ENCODE measurements at places on chromosomes 4 and X.
A peak's percentile ranks its signal among the peaks of the same experiment; 100 is the strongest.

DNA sequence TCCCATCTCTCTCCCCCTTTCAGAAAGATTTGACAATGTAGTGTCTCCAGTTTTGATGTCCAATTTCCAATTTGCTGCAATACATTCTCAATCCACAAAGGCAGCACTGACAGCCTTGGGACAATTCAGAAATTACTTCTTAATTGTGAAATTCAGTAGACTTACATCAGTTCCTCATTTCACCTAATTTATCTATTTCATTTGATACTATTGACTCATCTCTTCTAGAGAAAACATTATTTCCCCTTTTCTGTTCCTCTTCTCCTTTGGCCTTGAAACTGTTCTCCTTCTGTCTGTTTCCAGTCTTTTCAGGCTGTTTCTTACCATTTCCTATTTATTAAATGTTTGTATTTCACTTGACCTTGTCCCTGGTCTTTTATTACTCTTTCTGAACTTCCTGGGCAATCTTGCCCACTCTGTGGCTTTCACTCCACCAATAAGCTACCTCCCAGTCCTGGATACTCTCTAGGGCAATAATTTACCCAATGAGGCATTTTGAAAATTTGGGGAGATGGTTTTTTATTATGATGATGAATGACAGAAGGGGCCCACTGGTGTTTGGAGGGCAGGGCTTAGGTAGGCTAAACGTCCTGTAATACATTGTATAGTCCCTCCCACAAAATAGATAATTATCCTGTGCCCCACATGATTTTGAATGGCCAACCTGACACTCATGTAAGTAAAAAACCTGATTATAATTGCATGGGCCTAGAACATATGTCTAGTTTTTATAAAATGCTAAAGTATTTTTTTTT lies 498.0 kb upstream of the BOD1L1 start:
- DNase-seq: no peak

DNA sequence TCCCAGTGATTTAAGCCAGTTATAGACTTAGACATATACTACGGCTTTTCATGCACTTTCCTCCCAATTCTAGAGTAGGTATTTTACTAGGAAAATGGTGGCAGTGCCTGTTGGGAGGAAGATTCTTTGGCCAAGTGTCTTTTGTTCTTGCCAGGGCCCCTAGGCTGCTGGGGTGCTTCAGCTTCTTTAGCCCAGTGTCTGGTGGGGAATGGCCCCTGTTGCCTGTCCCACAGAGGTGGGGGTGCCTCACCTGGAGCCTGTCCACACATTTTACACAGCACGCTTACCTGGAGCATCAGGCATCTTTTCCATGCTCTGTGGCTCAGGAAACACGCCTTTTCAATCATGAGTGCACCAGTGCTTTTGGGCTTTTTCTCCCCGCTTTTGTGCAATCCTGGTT lies 33.2 kb upstream of the MSANTD1 start:
- DNase-seq: no peak

DNA sequence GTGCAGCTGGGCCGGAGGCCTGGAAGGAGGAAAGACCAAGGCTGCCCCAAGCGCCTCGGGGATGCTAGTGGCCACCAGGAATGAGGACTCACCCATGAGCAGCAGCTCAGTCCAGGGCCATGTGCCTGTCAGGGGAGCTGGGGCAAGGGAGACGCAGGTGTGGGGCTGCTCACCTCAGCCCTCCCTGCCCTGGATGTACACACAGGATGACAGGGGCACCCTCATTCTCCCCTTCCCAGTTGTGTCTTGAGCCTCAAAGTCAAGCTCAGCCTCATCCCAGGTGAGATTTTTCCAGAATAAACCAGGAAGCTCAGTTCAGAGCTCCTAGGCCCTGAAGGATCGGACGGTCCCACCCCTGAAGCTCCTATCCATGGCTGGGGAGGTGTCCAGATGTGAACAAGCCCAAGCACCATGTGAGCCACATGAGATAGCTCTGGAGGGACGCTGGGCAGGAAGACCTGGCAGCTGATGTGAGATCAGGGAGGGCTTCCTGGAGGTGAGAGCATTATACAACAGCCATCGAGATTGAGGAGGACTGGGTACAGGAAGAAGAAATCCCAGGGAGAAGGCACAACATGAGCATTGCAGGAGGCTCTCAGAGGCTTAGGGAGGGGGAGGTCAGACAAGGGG lies 23.0 kb downstream of the HTRA3 start:
- no peak for DNase-seq

DNA sequence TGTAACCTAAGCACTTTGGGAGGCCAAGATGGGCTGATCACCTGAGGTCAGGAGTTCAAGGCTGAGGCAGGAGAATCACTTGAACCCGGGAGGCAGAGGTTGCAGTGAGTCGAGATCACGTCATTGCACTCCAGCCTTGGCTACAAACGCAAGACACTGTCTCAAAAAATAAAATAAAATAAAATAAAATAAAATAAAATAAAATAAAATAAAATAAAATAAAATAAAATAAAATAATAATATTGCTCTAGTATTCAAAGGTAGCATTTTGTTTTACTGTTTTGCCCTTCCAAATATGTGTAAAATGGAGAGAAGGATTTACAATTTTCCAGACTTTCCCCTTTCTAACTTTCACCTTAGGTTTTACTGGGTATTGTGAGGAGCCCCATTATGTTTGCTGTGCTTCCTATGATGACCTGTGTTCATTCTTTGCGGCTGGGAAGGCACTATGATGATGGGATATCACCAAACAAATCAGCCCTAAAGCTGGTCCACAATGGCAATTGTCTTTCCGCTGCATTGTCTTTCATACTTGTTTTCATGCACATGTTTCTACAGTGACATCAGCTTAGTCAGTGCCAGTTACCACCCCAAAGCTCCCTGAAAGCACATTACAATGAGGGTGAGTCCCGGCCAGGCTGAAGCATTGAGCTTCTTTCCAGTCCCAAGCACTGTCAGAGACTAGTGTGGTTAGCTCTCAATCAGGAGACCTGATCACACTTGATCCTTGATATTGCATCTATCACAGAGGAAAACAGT lies 50.8 kb downstream of the DTHD1 start:
- no peak for DNase-seq

DNA sequence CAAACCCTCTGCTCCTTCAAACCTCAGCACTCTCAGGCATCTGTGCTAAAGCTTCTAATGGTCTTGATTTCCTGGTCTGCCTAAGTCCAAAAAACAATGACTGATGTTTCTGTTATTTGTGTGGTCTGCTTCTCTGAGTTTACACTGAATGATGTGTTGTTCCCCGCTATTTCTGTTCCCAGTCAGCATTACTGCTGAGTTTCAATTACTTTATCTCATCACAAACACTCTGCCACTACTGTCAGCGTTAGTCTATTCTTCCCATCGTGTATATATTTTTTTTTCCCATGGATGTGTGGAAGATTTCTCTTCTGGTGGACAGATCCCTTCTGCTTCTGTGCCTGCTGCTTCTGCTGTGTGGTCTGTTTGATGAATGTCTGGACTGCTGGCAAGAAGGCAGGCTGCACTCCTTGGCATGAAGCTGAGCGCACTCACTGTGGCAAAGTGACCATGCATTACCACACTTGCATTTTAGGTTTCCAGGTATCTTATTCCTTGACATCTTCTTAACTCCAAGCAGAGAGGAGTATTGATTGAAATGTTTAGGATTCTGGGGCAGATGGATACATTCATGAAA lies 106.9 kb upstream of the PAQR3 start:
- no peak for DNase-seq

DNA sequence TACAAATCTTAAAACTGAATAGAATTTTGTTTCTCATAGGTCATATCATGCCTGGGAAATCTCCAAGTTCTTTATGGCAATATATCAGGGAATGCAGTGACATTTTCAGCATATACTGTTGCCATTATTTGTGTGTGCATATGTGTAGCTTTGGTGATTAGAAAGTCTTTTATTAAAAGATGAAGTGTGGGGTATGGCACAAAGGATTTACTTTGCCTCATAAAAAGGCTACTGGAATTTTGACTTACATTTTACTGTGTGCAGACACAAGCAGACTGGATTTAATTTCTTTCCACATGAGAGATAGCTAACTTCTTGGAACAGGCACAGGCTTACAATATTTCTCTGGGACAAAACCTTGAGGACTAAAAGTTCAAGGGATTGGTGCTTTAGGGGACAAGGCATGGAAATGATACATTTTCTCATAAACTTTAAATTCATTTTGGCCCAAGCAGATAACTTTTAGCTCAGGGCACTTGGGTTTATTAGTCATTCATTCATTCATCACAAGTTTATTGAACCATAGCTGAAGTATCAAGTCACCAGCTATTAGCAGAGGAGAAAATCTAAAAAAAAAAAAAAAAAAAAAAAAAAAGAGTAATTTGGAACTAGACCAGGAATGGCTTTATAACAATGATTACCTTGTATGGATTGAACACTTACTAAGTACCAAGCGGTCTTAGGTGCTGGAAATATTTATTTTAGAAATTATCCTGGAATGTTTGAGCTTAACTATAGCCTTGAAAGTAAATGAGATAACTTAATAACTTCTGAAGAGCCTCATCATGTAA lies 191.5 kb downstream of the SLIT2 start:
- no peak for DNase-seq

GRCh38 chrX:30733852-30734660 lies 80.8 kb downstream of the GK start:
- no peak for DNase-seq

DNA sequence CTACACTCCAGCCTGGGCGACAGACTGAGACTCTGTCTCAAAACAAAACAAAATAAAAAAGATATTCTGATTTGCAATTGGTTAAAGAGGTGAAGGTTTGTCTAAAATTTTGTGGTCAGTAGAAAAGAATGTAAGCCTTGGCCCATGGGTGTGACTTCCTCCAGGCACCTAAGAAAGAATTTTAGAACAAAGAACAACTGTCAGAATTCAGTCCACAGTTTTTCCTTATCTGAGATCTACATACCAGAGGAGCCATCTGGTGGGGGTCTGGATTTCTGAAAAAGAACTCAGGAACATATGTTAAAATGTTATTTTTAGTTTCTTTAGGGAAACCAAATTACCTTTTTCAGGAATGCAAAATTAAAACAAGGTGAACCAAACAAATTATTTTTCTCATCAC lies 434.1 kb downstream of the ANKRD50 start:
- DNase-seq: no peak

- DNase-seq: no peak
Observed at GRCh38 chrX:120677004-120677652, 47.3 kb upstream of the C1GALT1C1 start.

GRCh38 chrX:55796496-55796895 lies 78.9 kb downstream of the RRAGB start:
- no peak for DNase-seq

- DNase-seq: no peak
Observed at GRCh38 chr4:182973511-182973911, 56.3 kb upstream of the DCTD start.

GRCh38 chr4:12583275-12583674 lies 900.9 kb downstream of the RAB28 start:
- DNase-seq: no peak

- DNase-seq: peak; percentile 11
Observed at GRCh38 chr4:10403633-10404445, 53.4 kb downstream of the ZNF518B start.

GRCh38 chr4:41461780-41462307 lies 76.1 kb upstream of the LIMCH1 start:
- no peak for DNase-seq

- no peak for DNase-seq
Observed at GRCh38 chrX:132331000-132331399, 111.8 kb upstream of the RAP2C start.

GRCh38 chrX:155643240-155643639 lies 30.5 kb upstream of the TMLHE start:
- DNase-seq: no peak

DNA sequence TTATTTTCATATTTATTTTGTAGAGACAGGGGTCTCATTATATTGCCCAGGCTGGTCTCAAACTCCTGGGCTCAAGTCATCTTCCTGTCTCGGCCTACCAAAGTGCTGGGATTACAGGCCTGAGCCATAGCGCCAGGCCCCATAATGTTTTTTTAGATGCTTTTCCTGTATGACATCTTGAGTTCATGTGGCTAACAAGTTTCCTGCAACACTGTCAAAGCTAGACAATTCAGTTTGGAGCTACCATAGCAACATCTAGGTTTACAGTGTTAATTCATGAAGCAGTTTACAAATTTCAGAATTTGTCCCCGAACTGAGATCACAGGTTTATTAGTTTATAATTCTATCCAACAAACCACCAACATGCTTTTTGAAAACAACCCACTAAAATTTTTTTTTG lies 6.4 kb upstream of the IL13RA2 start:
- no peak for DNase-seq

DNA sequence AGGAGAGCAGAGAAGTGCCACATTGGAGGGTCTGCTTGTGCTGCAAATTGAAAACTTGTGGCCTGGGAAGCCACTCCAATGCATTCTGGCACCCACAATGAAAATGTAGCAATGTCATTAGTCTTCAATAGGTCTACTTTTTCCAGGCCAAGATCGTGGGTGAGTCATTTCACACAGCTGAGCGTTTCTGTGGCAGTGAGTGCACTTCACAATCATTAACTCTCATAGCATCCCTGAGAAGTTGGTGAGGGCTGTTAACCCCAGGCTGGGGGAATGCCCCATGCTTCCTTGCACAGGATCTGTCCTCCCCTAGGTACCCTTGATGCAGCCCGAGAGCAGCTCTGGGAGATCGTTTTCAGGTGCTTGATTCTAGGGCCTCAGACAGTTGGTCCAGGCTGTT lies 196.8 kb upstream of the ATP6AP2 start:
- no peak for DNase-seq

DNA sequence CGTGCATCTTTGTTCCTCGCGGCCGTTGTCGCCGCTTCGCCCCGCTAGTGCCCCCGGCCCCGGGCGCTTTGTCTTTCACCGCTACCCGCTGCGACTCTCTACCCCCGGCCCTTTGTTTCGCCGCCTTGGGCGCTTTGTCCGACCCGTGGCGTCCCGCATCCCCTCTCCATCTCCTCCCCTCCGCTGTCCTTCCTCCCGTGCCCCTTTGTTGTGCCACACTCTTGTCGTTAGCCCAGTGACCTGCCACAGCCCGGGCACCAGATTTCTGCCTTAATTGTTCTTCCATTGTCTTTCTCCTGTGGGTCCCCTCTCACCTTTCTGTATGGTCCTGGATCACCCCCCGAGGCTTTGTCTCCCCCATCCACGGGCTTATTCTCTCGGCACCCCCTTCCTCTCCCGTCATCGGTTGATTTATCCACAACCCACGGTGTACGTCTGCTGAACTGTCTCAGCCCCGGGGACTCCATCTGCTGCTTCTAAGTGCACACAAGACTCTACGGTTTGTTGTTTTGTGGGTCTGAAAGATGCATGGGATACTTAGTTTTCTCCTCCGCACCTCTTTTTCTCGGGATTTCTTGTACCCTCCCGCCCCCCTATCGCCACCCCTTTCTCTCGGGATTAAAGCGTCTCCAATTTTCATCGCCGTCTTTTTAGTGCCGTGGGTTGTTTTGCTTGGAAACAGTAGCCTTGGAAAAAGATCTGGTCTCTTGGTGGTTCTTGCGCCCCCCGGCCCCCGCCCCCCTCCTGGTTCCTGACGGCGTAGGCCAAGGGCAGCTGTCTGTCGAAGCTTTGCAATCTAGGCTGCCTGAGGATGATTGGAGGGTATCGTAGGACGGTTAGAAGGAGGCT lies 783 bp downstream of the RBPJ start:
- peak; percentile 37 for DNase-seq

GRCh38 chr4:15042529-15043167 lies 40.4 kb downstream of the CPEB2 start:
- DNase-seq: no peak

GRCh38 chr4:101790521-101791181 lies at the start of gene BANK1:
BANK1 (plus strand) TSS chr4:101790730; CDS start chr4:101790881, 151 bp downstream.
- DNase-seq: peak; percentile 71

Data from transverse colon (tissue), 4 donors.